Stimulated activated CD8-positive, alpha-beta memory T cell treated with anti-CD3 and anti-CD28 coated beads, Interleukin-7, amount 100 ng/mL, for 24 hours (primary cell): ENCODE measurements at places on chromosomes 13 and 19.

DNA sequence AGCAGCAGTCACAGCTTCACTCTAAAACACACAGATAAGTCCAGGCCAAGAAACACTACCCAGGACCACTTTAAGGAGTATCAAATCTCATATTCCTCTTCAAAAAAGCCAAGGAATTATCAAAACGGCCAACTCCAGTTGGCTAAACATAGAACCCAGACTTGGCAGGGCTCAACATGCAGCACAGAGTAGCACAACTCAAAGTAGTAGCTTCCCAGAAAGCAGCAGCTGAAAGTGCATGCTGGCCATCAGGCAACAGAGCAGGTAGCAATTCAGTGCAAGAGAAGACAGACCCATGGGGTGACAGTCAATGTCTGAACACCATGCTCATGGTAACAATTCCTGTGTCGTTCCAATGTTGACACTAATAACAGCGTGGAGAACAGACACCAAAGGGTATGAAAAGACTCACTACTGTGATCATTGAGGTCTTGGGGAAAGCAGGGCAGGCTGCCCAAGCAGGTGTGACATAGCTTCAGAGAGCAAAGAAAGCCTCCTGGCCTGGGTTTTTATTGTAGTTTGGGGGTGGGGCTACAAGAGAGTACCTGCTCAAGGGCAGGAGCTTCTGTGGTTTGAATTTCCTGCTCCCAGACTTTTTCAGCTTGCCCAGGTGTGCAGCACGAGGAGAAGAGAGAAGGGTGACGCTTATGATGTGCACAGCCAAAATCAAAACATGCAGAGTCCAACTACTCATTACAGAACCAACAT, 6.2 kb downstream of the ZNF709 start:
- no peak for DNase-seq

- no peak for DNase-seq
Measured at GRCh38 chr13:40116008-40116407, 460.5 kb downstream of the COG6 start.

DNA sequence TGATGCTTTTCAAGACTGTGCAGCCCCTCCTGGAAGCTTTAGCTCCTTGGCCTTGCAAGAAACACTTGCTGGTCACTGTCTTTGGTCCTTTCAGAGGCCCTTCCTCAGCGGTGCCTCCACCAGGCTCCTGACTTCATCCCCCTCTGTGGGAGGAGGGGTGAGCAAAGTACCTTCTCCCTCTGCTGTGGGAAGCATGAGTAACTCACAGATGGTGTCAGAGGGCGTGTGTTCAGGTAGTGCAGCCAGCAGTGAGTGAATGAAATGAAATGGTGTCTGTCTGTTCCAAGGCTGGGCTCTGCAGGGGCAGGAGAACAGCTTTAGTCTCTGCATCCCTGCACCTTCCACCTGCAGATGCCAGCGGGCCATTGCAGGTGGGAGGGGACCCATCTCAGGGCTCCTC, 102.9 kb downstream of the SHISA2 start:
- no peak for DNase-seq

GRCh38 chr13:40996426-40997092, 22.6 kb downstream of the ELF1 start:
- no peak for DNase-seq

DNA sequence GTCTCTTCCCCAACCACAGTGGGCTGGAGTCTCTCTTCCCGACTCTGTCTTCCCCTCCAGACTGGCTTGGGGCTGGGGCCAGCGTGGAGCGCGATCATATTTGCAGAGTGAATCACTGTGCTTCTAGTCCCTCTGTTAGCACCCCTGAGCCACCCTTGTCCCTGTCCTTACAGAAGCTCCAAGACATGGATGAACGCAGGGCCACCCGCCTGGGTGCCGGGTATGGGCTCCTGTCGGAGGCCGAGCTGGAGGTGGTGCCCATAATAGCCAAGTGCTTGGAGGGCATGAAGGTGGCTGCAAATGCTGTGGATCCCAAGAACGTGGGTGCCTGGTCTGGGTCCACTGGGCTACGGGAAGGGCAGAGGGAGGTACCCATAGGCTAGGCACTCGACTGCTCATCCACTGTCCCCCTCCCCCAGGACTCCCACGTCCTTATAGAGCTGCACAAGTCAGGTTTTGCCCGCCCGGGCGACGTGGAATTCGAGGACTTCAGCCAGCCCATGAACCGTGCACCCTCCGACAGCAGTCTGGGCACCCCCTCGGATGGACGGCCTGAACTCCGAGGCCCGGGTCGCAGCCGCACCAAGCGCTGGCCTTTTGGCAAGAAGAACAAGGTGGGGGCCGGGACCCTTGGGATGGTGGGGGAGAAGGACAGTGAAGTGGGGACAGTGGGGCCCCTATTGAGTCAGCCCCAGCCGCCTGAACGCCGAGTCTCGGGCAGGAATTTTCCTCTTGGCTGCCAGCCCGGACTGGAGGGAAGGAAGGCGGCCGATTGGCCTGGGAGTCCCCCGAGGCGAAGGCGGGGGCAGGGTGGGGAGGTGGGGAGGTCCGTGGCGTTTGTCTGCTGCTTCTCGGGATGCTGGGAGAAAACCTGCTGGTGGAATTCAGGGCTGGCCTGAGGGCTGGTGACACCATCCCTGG, 5.2 kb downstream of the TRIP10 start:
- DNase-seq, result no peak

- DNase-seq, result no peak
Measured at GRCh38 chr19:34241513-34242337, 12.6 kb upstream of the GARRE1 start.

- no peak for DNase-seq
Measured at GRCh38 chr19:57934820-57935665, at the start of gene ZNF418. Gene ZNF418, minus strand, starts transcription at chr19:57935402. Its CDS starts 1,580 bp downstream, at chr19:57933822.

DNA sequence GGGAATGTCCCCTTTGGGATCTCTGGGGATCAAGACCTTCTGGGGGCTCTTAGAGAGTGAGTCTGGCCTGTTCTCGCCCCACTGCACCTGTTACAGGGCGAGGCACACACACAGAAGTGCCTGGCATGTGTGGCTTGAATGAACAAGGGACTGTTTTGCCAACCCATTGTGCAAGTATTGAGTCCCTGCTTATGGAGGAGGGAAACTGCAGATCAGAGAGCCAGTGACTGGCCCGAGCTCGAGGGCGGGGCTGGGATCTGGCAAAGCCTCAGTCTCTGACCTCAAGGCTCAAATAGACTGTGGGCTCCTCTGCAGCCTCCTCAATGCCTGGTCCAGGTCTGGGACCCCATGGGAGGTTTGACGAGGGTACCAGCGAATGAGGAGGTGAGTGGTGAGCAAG, 5.5 kb downstream of the RAVER1 start:
- DNase-seq, result no peak

- DNase-seq, result no peak
Measured at GRCh38 chr19:19257137-19257536, 16.0 kb downstream of the TM6SF2 start.

- peak; percentile 51 for DNase-seq
Measured at GRCh38 chr19:13100031-13100588, 2.5 kb downstream of the LYL1 start.

DNA sequence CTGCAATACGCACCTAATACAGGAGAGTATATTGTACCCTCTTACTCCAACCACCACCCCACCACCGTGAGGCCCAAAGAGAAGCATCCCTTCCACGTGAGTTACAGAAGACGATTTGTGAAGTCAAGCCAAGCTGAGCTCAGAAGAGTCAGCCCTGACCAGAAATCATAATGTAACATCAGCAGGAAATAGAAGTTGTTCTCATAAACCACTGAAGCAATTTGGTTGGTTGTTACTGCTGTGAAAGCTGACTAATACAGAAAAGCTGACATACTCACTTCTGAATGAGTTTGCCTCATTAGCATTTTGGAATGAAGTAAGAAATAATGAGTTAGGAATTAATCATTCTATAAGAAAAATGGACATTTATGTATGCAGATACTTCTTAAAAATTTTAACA, 749.4 kb upstream of the SLC10A2 start:
- no peak for DNase-seq

DNA sequence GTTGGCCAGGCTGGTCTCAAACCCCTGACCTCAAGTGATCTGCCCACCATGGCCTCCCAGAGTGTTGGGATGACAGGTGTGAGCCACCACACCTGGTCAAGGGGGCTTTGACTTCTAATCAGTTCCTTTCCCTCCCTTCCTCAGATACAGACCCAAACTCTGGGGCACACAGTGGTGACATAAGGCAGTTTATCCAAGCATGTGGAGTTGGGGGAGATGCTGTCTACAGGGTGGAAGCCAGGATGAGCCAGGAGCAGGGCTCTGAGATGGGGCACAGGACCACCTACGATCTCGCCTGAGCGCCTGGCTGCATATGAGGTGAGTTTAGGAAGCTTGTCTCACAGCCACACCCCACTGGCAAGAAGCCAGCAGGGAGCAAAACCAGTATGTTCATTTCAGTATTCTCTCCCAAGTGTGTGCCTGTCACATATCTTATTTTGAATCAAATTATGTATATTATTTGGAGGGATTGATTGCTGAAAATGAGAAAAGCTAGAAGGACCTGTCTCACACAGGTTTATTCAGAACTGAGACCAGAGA, 67.7 kb downstream of the KCTD15 start:
- no peak for DNase-seq

- no peak for DNase-seq
Measured at GRCh38 chr13:51122868-51123566, 11.9 kb upstream of the C13orf42 start.

- DNase-seq, result no peak
Measured at GRCh38 chr13:25901460-25902376, 150.1 kb downstream of the SHISA2 start.

- peak; percentile 84 for DNase-seq
Measured at GRCh38 chr19:45478454-45479238, 10.8 kb downstream of the FOSB start.

GRCh38 chr13:83352391-83352790, 529.9 kb downstream of the SLITRK1 start:
- no peak for DNase-seq

- DNase-seq, result no peak
Measured at GRCh38 chr19:52600639-52601024, 30.5 kb downstream of the ZNF701 start.

- no peak for DNase-seq
Measured at GRCh38 chr13:28094306-28094705, 6.1 kb downstream of the FLT3 start.

DNA sequence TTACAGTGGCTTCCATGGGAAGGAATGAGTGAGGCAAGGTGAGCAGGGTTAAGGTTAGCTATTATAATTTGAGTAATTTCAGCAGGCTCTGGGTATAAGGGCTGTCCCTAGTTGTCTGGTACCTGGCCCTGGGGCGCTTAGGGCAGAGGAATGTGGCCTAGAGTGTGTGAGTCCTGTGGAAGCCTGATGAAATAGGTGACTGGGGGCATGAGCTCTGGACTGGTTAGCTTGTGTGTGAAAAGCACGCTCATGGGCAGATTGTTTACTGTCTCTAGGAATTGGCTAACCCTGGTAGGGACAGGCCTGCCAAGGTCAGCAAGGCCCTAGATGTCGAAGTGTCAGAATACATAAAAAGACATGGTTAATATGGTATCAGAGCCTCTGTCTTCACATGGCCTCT, 42.5 kb downstream of the SPRYD7 start:
- no peak for DNase-seq

- DNase-seq, result no peak
Measured at GRCh38 chr19:46718157-46718933, 1.4 kb upstream of the PRKD2 start.

GRCh38 chr13:76942363-76942762, 5.9 kb upstream of the ACOD1 start:
- DNase-seq, result no peak

DNA sequence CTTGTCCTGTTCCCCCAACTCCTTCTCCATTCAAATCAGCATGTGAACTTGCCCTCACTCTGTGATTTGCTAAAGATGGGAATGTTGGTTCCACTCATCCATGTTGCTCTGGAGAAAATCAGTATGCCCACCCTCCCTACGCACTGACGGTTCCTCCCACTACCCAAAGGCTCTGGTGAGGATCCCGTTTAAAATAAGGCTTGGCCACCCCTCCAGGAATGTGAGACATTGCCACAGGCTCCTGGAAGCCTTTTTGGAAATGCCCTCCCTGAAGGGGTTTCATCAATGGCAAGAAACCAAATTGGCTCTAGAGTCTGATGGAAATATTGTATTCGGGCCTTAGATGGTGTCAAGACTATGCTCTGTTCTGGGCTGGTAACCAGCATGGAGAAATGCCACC, 187.3 kb downstream of the USP12 start:
- no peak for DNase-seq

DNA sequence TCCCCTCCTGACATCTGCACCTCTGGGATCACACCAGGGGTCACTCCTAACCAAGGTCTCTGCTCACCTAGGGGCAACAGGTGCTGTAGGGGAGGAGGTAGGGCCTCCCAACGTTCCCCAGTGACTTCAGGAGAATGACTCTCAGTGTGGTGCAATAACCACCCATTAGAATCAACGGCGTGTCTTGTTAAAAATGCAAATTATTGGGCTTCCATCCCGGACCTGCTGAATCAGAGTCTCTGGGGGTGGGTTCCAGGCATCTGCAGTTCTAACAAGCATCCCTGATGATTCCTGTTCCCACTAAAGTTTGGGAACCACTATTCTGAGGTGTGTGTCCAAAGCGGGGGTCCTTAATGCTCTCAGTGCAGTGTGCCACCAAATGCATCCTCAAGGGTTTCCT, 84.6 kb downstream of the CRYL1 start:
- no peak for DNase-seq

DNA sequence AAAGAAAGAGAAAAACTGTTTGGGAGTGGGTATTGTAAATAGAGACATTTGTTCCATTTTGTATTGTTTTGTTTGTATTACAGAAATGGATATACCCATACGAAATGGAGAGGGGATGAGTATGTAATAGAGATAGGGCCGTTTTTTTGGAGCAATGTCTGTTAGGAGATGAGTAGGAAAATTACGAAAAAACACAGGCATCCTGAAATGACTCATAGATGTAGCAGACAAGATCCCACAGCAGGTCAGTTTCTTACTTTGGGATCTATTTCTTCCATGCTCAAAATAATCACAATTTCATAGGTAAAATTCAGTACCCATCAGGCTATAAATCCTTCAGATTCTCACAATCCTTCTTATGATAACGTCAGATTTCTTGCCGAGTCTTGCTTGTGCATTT, 779.4 kb upstream of the SLITRK1 start:
- DNase-seq, result no peak

- DNase-seq, result no peak
Measured at GRCh38 chr13:109809216-109809932, 23.0 kb upstream of the IRS2 start.

- no peak for DNase-seq
Measured at GRCh38 chr13:79937771-79938216, 403.1 kb downstream of the SPRY2 start.

DNA sequence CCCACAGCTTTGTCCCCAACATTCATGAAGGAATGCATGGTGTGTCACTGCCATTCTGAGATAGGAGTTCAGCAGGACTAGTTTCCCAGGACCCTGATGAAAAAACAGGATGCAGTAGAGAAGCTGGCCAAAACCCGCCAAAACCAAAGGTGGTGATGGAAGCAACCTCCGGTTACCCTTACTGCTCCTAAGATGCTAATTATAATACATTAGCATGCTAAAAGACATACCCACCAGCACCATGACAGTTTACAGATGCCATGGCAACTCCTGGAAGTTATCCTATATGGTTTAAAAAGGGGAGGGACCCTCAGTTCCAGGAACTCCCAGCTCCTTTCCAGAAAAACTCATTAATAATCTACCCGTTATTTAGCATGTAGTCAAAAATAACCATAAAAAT, 59.9 kb upstream of the KCTD15 start:
- no peak for DNase-seq
